Fibroblast of skin of scalp (primary cell): ENCODE measurements at places on chromosomes 2 and 18.

DNA sequence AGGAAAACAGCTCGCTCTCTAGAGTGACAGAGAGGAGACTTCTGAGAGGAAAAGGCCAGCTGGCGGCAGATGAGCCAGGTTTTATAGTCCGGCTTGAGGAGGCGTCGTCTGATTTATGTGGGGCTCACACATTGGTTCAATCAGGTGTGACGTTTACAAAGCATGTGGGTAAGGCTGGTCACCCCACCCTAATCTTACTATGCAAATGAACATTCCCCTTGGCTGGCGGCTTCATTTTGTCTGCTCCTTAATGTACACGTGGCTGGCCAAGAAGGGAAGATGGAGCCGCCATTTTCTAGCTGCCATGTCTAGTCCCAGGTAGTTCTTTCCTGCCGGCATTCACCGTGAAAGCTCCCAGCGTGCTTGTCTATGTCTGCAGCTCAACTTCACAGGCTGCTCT, 299.1 kb upstream of the SPRED2 start:
- no peak for DNase-seq

- DNase-seq, result peak; percentile 29
Observed at GRCh38 chr2:42424033-42424432, 63.0 kb upstream of the COX7A2L start.

DNA sequence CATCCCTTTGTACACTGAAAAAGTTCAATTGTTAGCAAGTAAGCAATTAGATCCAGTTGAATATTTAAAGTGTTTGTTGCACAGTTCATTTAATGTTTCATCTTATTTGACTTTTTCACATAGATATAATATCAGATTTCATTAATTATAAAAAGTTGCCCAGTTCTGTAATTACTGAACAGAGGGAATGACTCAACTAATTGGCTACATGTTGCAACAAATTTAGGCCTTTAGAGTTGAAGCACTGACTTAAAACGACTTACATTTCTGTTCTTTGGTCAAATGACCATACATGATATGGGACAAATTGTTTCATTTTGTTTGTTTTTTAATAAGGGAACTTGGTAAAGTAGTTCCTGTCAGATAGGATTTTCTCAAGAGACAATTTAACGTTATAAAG, 68.5 kb upstream of the FAM117B start:
- DNase-seq, result no peak

DNA sequence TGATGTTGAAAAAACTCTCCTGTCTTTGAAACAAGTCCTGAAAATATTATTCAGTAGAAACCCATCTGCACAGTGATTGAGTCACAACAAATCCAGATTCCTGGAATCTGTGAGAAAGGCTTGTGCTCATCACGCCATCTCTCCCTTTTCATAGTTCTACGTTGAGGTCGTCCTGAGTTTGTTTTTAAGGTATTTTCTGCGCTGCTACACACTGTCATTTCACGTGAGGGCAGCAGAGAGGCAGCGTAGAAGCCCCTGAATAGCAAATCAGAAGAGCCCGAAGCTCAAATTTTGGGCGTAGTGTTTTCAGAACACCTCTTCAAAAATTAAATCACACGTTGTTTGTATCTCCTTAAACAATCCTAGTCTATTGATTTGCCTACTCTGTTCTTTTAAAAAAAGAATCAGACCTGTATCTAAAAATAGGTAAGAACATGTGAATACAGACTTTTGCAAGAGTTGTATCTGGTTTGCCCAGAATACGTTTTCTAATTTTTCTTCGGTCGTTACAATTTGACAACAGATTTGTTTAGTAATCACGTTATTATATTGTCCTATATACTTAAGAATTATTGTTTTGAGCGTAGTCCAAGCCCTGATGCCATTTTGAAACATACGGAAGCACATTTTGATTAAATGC, 61.6 kb upstream of the SLC38A11 start:
- peak; percentile 49 for DNase-seq

GRCh38 chr2:217452928-217453327, 549.9 kb downstream of the TNS1 start:
- DNase-seq, result no peak

DNA sequence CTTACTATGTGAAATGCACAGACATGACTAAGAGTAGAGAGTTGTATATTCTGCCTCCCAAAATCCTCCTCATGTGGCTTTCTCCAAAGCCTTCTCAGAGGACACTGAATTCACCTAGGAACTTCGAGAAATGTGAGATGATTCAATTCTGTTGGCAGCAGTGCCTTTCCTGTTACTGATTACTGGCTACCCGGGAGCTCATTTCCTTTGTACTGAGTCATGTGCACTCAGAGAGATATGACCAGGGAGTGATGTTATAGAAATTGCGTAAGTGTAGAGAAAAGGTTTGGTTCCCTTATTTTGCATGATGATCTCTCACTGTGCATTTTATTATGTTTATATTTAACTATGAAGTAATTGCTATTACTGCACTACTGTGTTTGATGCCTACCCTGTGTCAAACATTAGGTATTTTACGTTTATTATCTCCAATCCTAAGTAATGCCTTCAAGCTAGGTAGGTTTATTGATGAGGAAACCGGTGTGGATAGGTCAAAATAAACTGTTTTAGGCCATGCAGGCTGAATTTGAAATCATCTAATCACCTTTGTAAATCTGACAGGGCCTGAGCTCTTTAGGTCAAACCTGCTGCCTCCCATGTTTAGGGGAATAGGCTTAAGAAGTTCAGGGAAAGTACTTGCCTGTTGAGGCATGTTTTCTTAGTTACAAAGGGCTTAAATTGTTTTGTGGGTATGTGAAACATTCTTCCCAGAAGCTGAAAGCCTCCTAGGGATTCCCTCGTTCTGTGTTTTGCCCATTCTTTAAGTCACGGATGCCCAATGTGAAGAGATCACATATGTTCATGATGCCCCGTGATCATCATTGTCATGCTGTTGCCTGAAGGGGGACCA, 86.8 kb downstream of the FMNL2 start:
- peak; percentile 97 for DNase-seq

GRCh38 chr2:222272446-222273015, 26.3 kb downstream of the PAX3 start:
- no peak for DNase-seq

- no peak for DNase-seq
Observed at GRCh38 chr2:187313831-187314230, 134.2 kb downstream of the CALCRL start.

- no peak for DNase-seq
Observed at GRCh38 chr2:176424746-176425145, 155.5 kb downstream of the MTX2 start.

- DNase-seq, result no peak
Observed at GRCh38 chr2:72794572-72794971, 31.3 kb downstream of the EXOC6B start.

GRCh38 chr2:155815851-155816250, 516.7 kb downstream of the NR4A2 start:
- no peak for DNase-seq

- DNase-seq, result no peak
Observed at GRCh38 chr2:190635781-190636180, 13.1 kb upstream of the NAB1 start.

GRCh38 chr18:60549338-60549960, 176.9 kb upstream of the MC4R start:
- DNase-seq, result peak; percentile 78
